ENCODE measurements at places on chromosomes 6 and 20. TPM values are rescaled to one million over a fixed set of nuclear protein-coding genes. Genes with fewer than 3 reads are reported as not detected.

Gene HCRTR2
- total RNA-seq = not detected

Gene USP49
- 1.4 TPM for total RNA-seq

DNA sequence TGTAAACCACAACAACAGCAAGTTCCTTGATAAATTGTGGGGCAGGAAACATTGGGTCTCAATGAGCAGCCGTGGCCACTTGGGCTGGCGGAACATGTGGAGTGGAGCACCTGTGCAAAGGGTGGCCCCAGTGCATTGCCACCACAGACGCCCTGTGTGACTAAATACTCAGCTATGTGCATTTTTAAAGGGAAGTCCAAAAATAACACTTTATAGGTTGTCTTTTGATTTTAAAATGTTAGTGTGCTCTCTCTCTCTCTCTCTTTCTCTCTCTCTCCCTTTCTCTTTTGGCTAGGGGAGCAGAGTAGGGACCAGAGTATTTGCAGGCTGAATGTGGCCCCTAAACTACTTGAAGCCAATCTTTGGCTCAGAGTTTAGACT is 236.3 kb downstream of the BCAS1 start:
- no peak for DNase-seq
- peaks cover 3% of the 10 kb centered on the region for H3K4me1 ChIP-seq
- no peaks in the 10 kb centered on the region for H3K36me3 ChIP-seq
- H3K4me3 ChIP-seq = no peak overlapping the region
- H3K27me3 ChIP-seq = no peaks in the 10 kb centered on the region

DNA sequence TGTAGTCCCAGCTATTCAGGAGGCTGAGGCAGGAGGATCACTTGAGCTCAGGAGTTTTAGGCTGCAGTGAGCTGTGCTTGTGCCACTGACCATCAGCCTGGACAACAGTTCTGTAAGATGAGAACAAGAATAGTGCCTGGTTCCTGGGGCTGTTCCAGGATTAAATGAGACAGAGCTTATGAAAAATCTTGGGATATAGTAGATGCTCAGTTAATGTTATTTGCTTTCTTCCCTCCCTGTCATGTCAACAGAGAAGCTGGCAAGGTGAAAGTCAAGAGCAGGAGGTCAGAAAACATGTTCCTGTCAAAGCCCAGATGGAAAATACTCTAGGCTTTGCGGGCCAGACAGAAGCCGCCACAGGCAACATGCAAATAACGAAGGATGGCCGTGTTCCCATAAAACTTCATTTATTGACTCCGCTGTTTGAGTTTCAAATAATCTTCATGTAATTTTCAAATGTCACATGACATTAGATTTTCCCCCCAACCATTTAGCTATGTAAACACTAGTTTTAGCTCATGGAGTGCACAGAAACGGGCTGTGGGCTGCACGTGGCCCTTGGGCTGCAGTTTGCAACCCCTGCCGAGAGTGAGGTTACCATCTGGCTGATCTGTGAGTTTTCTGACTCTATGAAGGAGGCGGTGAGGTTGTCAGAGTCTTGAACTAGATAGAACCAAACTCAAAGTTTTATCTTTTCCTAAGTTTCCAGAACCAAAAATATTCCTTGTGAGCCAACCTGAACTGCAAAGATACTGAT is 63.4 kb upstream of the PMEPA1 start:
- no peaks in the 10 kb centered on the region for H3K36me3 ChIP-seq
- no peaks in the 10 kb centered on the region for H3K4me1 ChIP-seq

DNA sequence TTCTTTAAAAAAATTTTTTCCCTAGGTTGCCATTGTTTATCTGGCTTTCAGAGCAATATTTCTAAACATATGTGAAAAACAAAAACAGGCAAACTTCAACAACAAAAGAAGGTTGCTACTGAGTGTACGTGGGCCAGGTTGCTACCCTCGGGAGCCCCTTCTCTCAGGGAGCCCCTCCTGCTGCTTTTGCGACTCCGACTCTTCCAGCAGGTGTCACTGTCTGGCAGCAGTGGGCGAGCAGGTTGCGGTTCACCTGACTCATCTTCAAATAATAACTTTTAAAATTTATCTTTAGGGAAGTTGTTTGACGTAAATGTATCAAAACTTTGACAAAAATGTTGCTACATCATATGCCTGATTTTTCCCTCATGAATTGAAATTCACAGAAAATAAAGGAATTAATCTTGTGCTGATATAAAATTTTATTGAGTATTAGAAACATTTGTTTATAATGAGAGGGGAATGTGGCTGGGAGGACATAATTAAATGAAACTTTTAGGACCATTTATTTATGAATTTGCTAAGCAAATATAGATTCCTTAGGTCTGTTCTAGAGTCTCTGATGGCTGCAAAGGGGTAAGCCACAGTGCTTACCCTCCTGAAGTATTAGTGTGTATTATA is 138.8 kb downstream of the HIVEP1 start:
- H3K27ac ChIP-seq = no peak overlapping the region
- H3K4me3 ChIP-seq = no peak overlapping the region
- no peaks in the 10 kb centered on the region for H3K36me3 ChIP-seq
- H3K27me3 ChIP-seq = no peaks in the 10 kb centered on the region
- no peak for DNase-seq
- H3K4me1 ChIP-seq = peaks cover 12% of the 10 kb centered on the region
